Stimulated activated CD4-positive, alpha-beta T cell treated with anti-CD3 and anti-CD28 coated beads, Interleukin-1b, Interleukin-23, amount 100 ng/mL, for 1 hour (primary cell): ENCODE measurements at places on chromosomes 7 and 10.

DNA sequence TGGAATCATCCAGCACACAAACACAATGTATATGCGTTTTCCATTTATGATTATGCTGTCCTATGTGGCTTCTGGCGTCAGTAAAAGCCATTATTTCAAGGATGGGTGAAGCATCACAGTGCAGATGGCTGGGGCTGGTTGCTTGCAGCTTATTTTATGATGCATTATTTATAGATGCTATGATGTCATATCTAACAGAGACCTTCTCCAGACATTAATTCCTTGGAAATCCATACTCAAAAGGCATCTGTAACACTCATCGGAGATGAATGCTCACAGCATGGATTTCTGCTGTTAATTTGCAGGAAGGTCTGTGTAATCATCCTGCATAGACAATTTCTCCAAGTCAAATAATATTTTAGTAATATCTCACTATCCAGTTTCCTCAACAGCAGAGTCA is 7.2 kb downstream of the RGS10 start:
- DNase-seq = no peak

- DNase-seq = no peak
These were observed 159.9 kb downstream of the MGMT start for GRCh38 chr10:129626796-129627435.

DNA sequence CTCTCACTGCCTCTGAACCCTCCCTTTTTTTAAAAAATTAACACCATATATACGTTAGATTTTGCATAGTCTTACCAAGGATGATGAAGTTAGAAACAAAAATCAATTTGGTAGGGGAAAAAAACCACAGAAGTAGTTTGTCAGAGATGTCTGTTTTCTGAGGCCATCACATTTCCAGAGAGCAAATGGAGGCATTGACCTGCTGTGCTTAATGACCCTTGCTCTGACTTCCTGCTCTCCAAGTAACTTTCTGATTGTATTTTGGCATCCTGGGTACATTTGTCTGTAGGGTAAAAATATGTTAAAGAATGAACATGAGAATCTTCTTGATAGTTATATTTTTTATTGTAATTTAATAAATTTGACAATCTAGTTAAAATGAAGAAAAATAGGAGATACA is 140.2 kb downstream of the LCOR start:
- DNase-seq = no peak

DNA sequence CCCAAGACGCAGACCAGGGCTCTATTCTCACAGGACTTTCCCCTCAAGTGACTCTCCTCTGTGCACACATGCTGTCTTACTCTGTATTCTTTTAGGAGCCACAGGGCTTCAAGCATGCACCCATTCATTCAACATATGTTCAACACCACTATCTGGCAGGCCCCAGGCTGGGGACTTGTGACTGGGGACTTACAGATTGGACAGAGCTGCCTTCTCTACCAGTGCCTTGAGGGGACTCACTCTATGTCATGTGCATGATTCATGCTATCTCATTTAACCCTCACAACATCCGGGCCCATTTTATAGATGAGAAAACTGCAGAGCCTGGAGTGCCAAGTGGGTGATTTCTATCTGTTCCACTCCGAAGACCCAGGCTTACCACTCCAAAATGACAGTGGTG is 34.3 kb downstream of the MYL10 start:
- no peak for DNase-seq

DNA sequence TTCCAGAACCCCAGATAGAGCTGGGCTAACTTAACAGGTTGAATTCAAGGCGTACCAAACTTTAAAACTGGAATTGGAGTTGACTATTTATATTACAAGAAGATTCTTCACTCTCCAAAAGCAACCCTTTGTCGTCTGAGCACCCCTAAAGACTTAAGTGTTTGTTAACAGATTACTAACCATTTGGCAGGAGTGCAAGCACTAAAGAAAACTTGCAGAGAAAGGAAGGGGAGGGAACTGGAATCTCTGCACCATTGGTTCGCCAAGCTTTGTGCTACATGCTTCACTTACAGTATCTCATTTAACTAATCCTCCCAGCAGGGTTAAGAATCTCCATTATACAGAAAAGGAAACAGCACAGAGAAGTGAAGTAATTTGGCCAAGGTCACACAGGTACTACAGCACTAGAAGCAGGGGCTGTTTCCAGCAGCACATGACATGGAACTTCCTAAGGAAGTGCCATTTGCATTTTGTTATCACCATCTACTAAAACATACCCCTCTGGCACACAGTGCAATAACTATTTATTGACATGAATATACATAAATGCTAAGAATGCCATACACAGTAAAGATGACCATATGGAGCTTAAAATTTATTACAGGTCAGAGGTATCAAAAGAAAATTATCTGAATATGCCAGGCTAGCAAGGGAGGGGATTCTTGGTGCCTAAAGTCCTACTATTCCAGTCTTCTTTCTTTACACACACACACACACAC is 201.2 kb downstream of the KCNMA1 start:
- no peak for DNase-seq

- DNase-seq = no peak
These were observed 377.1 kb downstream of the NRG3 start for GRCh38 chr10:82252081-82252480.

- DNase-seq = no peak
These were observed 88.1 kb downstream of the SEPTIN14 start for GRCh38 chr7:55774327-55775050.

- DNase-seq = no peak
These were observed 99.0 kb upstream of the FZD1 start for GRCh38 chr7:91165006-91165845.
